ENCODE measurements at places on chromosomes 3 and 15.
A peak's percentile ranks its signal among the peaks of the same experiment; 100 is the strongest.

GRCh38 chr15:83855956-83856355, 202.0 kb downstream of the ADAMTSL3 start:
- no peak for DNase-seq

DNA sequence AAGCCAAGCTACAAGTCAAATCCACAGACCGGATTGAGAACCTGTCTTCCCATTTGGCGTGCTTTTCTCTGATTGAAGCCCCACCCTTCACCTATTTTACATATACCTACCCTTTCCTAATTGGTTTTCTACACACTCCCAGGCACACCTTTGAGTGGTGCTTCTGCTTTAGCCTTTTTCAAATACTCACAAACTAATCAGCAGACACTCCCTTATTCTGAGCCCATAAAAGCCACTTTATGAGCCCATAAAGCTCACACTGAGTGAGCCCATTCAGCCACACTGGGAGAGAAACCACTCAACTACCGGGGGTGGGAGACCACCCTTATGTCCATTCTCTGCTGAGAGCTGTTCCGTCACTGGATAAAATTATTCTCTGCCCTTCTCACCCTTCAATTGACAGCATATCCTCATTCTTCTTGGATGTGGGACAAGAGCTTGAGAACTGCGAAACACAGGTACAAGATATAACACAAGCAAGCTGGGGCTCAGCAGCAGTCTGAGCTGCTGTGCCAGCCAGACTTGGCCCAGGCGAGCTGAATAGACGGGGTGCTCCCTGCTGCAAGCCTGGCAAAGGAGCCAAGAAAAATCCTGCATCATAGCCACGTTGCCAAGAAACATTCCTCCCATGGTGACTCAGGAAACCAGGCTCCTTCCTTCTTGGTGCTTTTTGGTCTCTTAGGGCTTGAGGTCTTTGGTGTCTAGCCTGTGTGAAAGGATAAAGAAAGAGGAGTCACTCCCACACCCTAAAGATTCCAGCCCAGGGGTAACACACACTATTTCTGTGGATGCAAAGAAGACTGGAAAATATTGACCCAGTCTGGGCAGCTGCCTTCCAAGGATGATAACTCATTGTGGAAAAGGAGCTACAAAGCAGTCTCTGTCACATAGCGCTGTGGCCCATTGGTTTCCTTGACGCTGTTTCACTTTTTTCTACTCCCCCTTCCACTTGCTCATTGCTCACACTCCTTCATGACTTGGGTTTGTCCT, 609.7 kb downstream of the MCTP2 start:
- no peak for DNase-seq

DNA sequence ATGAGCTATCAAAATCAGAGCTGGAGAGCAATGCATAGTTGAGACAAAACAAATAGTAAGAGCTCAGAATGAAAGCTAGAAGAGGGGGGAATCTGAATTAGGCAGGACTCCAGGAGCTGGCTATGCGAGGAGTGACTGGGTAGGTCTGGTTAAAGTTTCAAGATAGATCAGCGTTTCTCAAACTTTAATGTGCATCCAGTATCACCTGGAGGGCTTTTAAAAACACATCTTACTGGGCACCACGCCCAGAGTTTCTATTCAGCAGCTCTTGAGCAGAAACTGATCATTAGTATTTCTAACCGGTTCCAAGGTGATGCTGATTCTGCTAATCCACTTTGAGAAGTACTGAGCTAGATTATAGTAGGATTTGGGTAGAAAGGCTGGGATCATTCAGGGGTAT, 96.2 kb upstream of the ACP3 start:
- no peak for DNase-seq

DNA sequence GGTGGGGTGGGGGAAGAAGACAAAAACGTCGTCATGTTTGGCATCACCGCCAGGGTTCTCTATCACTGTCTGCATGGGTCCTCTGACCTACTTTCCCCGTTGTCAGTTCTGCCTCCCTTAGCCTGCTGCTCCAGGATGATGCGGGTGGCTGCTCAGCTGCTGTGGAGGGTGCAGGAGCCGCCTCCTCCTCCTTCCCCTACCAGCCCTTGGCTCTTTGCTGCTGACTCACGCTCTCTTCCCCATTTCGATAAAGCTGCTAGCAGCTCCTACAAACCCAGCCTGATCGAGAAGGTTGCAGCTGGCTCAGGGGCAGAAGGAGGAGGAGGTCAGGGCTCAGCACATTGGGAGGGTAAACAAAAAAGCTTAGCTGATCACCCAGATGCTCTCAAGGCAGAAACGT, 49.5 kb upstream of the SEC13 start:
- peak; percentile 72 for DNase-seq

GRCh38 chr3:123099331-123100192, 32.7 kb downstream of the PDIA5 start:
- no peak for DNase-seq

- peak; percentile 90 for DNase-seq
Observed at GRCh38 chr3:8500319-8500988, 1.2 kb upstream of the LMCD1 start.

DNA sequence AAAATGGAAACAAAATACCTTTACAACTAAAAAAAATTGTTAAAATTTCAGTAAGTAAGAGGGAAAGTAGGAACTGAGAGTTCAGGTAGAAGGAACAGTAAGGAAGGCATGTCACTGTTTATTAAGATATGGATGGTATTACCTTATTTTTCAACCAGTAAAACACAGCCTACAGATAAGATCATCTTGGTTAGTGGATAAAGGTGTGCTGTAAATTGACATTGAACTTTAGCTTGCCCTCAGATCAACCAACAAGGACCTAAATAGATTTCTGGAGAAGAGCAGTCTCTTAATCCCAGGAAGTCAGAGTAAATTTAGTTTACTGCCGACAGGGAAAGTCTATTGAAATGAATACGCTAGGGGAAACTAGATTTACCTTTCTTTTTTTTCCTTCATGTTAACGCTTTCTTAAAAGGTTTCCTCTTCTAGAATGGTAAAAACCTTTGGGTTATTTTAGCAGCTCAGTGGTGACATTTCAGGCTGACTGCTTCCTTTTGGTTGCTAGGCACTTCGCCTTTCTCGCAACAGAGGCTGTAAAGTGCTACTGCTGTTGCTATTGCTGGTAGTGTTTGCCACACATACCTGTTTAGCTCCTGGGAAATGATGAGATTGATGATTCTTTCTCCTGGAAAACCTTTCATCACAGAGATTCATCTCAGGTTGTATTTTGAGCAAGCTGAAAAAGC, 12.9 kb downstream of the DZIP3 start:
- no peak for DNase-seq

Data from EH (cell line).